Epithelial cell of proximal tubule (primary cell): ENCODE measurements at places on chromosomes 3 and 15. TPM values are rescaled to one million over a fixed set of nuclear protein-coding genes. Genes with fewer than 3 reads are reported as not detected.

The MYZAP gene
- total RNA-seq: 0.06 and 0.14 TPM in 2 replicates

DNA sequence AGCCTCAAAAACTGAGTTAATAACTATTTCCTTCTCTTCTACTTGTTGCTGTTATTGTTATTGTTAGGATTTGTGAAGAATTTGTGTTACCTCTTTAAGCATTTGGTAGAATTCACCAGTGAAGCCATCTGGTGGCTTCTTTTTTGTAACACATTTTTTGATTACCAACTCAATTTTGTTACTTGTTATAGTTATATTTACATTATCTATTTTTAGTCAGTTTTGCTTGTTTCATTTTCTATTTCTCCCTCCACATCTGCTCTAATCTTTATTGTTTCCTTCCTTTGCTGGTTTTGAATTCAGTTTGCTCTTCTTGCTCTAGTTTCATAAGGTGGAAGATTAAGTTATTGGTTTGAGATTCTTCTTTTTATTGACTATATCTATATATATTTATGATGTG lies 3.7 kb upstream of the SLC9C1 start:
- DNase-seq: no peak

DNA sequence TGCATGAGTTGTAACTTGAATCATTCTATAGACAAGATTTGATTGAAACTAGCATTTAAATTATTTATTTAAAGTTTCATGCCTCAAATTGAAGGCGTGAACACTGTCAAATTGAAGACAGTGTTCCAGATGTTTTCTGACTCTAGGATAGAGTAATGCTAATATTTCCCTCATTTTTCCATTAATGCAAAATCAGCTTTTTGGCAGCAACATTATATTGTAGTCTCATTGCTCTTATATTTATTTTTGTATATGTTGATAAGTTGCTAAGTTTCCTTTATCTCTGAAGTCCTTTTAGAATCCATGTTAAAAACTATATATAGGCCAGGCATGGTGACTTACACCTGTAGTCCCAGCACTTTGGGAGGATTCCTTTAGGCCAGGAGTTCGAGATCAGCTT lies 4.8 kb downstream of the FANCI start:
- DNase-seq: no peak

The SNTN gene
- not detected in 2 replicates for total RNA-seq

The TRAIP gene
- total RNA-seq: 17.1 and 18.9 TPM in 2 replicates

DNA sequence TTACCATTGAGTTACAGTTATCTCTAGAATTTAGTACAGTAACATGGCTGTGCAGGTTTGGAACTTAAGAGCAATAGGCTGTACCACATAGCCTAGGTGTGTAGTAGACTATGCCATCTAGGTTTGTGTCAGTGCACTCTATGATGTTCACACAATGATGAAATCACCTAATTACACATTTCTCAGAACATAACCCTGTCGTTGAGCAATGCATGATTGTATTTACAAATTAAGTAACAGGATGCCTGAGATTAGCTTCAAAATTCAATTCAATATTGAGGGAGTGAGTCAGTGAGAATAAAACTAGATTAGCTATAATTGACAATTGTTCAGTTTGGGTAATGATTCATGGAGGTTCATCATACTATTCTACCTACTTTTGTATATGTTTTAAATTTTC lies 633.8 kb downstream of the IGSF11 start:
- DNase-seq: no peak

DNA sequence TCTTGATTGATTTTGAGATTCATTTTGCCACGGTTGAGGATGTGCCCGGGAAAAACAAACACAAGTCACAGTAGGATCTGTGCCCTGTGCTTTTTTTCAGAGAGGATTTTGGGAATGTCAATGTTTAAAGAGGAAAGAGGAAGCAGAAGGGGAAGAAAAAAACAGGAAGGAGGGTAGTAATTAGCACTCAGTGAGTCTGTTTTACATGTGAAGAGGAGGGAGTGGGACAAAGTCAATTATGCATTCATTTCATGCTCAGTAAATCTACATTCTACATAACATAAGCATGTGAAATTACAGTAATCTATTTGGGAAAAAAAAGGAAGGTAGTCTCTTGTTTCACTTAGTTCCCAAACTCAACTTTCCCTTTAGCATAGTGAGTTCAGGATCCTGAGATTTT lies 18.3 kb upstream of the CD200 start:
- DNase-seq: no peak

GRCh38 chr15:99478977-99479376 lies 86.8 kb upstream of the MEF2A start:
- DNase-seq: no peak

- DNase-seq: no peak
Measured at GRCh38 chr15:49619226-49619625, 1.4 kb downstream of the FAM227B start.

The ABHD17C gene
- 4.5 and 5.7 TPM in 2 replicates for total RNA-seq

The SPINK8 gene
- total RNA-seq: not detected in 2 replicates

DNA sequence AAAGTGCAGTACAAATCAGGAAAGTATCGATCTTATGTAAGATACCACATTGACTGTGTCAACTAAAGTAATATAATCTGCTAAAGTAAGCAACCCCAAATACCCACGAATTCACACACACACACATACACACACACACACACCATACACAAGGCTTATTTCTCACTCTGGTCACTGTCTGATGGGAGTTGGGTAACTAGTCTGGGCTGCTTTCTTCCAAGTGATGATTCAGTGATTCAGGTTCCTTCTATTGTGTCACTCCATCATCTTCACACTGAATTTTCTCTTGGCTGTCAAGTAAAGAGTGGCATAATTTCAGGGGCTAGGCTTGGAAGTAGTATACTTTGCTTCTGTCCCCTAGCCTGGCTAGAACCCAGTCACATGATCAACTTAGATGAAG lies 104.8 kb upstream of the CCDC54 start:
- no peak for DNase-seq

GRCh38 chr3:122382888-122383666 lies at the start of gene MIX23:
Gene MIX23 (minus strand): TSS chr3:122383231. CDS start chr3:122383224, 7 bp downstream.
- no peak for DNase-seq

The GPR156 gene
- 0.51 and 1.4 TPM in 2 replicates for total RNA-seq

GRCh38 chr15:77720173-77720572 lies 87.5 kb upstream of the LINGO1 start:
- DNase-seq: no peak

The IMPG2 gene
- under 0.01 TPM in 2 replicates for total RNA-seq

The B3GALNT1 gene
- total RNA-seq: 17.1 and 34.7 TPM in 2 replicates

- DNase-seq: no peak
Measured at GRCh38 chr3:28171962-28172361, 69.5 kb upstream of the CMC1 start.

GRCh38 chr15:57146506-57147201 lies 228.2 kb downstream of the TCF12 start:
- DNase-seq: no peak

DNA sequence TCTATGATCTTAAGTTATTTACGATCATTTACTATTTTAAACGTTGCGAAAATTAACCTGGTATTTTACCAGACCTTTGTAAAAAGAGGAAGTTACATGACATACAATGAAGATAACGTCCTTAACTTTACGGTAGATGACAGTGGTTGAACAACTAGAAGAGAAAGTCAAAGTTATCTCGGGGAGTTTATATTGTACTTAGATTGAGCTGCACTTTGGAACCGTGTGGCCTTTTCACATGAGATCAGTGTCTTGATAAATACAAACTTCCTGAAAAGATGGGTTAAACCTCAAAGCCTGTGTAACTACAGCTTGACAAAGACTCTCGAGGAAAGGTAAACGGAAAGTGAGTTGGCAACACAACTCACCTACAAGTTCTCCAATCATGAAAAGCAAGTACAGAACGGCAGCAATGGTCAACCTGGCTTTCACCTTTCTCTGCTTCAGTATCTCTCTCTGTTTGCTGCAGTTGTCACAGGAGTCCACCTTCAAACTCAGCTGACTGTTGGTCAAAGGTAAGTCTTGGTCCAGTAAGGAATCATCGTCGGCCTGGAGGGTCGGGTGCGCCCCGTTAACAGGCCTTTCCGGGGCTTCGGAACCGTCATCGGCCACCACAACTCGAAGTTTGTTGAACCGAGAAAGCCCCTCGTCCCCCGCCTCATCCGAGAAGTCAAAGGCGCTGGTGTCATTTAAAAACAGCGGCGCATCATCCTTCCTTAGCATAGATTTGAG lies 793 bp downstream of the SLC30A4 start:
- no peak for DNase-seq

DNA sequence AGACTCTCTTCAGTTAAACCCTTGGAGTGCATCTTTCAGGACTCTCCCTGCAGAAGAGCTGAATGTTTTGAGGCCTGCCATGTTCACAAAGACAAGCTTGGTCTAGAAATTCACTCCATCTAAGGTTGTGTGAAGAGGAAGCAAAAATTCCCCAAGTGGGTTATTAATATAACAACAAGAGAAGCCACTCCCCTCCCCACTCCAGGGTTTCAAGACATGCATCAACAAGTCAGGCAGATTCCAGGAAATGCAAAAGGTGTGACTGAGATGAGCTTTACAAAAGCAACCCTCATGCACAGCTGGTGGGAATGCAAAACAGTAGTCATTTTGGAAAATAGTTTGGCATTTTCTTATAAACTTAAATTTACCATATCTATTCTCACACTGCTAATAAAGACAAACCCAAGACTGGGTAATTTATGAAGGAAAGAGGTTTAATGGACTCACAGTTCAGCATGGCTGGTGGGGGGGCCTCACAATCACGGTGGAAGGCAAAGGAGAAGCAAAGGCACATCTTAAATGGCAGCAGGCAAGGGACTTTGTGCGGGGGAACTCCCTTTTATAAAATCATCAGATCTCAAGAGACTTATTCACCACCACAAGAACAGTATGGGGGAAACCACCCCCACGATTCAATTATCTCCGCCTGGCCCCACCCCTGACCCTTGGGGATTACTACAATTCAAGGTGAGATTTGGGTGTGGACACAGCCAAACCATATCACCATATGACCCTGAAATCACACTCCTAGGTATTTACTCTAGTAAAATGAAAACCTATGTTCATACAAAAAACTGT lies 31.3 kb downstream of the TARS3 start:
- no peak for DNase-seq

GRCh38 chr3:100695696-100696095 lies 13.6 kb upstream of the TFG start:
- DNase-seq: no peak

DNA sequence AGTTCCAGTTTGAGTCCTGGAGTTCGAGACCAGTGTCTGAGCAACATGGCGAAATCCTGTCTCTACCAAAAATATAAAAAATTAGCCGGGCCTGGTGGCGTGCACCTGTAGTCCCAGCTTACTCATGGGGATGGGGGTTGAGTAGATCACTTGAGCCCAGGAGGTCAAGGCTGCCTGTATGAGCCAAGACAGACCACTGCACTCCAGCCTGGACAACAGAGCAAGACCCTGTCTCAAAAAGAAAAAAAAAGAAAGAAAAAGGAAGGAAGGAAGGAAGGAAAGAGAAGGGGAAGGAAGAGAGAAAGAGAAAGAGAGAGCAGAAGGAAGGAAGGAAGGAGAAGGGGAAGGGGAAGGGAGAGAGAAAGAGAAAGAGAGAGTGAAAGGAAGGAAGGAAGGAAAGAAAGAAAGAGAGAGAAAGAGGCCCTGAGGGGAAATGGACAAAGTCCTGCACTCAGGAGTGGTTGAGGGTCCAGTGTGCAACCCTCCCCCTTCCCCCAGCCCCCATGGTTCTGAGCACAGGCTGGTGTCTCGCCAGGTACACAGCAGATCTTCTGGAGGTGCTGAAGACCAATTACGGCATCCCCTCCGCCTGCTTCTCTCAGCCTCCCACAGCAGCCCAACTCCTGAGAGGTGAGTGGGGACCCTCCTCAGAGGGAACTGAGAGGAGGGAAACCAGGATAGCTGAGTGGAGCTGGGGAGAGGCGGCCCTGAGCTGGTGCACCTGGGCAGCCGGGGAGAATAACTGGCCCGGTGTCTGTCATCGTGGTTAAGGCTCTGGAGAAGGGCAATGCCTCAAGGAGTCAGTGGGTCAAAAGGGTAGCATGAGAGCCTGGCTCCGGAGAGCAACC lies 1.2 kb downstream of the SLC51A start:
- DNase-seq: no peak

DNA sequence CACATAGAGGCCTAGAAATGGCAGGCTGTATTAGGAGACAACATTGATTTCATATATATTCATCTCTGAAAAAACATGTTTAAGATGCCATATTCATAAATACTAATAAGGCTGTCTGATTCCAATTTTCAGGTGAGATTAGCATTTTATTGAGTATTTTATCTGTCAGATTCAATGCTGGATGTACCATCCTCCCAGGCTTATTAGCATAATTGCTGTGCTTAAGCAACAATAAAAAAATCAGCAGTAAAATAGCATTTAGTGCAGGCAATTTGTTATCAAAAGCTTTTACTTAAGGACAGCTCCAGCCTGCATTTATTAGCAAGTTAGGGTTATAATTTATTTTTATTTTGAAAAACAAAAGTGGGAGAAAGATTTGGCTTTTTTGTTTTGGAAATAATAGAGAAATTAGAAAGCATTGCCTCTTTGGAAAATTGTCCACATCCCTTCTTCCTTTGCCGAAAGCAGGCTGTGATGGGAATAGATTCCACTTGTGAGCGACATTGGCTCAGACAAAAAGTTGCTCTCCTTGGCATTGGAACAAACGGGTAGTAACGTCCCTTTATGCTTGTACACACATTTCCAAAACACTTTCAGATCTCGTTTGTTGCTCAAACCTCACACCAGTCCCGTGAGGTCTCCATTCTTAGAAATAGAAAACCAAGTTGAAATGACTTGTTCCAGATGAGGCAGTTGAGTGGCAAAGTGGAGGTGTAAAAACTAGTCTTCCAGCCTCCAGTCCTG lies 134.0 kb downstream of the LPP start:
- DNase-seq: no peak

GRCh38 chr15:75045332-75046015 lies 22.1 kb downstream of the PPCDC start:
- no peak for DNase-seq

The TRIM42 gene
- total RNA-seq: not detected in 2 replicates

- DNase-seq: no peak
Measured at GRCh38 chr3:178184833-178185232, 351.4 kb upstream of the KCNMB2 start.

DNA sequence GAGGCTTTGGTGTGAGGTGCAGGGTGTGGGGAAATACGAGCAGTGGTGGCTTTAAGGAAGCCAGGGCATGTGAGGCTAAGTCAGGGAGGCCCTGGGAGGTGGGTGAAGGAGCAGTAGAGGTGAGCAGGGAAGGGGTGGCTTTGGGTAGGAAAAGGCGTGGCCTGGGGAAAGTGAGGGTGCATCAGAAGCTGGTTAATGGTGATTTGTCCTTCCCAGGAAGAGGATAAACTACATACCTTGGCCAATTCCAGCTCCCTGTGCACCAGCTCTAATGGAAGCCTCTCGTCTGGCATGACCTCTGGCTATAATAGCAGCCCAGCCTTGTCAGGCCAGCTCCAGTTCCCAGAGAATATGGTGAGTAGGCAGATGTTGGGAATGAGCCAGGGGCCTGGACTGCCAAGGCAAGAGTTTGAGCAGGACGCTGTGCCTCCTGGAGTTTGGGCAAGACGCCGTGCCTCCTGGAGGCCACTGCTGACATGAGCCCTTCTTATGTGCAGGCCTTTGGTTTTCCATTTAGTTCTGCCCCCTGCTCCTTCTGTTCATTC lies 41.3 kb downstream of the CDAN1 start:
- no peak for DNase-seq

The RBMS3 gene
- total RNA-seq: 7.7 and 13.2 TPM in 2 replicates

The CELF6 gene
- total RNA-seq: not detected in 2 replicates

The GOLGA6D gene
- total RNA-seq: not detected in 2 replicates

- no peak for DNase-seq
Measured at GRCh38 chr15:83285284-83285978, 967 bp upstream of the BNC1 start.
